CD4-positive, alpha-beta T cell treated with Interleukin-15 for 4 hours (primary cell): ENCODE measurements at places on chromosomes 1 and 21.

GRCh38 chr1:59333626-59334277, 36.9 kb downstream of the FGGY start:
- no peak for DNase-seq

GRCh38 chr1:110643879-110644472, 30.8 kb downstream of the KCNA3 start:
- DNase-seq: no peak

DNA sequence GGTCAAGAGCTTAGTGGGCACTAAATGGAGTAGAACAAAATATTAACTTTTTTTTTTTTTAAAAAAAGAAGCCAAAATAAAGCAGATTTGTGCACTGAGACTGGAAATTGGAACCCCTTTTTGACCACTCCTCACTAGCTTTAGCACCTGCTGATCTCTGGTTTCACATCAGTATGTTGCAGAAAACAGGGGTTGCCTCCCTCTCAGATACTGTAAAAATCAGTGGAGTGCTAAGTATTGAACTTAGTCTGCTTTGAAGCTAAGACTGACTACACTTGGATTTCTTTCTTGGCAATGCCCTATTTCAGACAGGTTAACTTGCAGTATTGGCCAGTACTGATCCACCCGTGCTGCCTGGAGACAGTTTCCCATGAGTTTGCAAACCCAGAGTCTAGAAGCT, 2.7 kb upstream of the KIAA0040 start:
- no peak for DNase-seq

- no peak for DNase-seq
Measured at GRCh38 chr1:57124170-57124569, 158.4 kb upstream of the C8B start.

- DNase-seq: no peak
Measured at GRCh38 chr21:37453350-37453749, 86.8 kb downstream of the DYRK1A start.

- no peak for DNase-seq
Measured at GRCh38 chr1:87805666-87806378, 477.1 kb downstream of the LMO4 start.

- DNase-seq: no peak
Measured at GRCh38 chr1:41025979-41026819, 4.7 kb upstream of the SLFNL1 start.

GRCh38 chr21:36694031-36694515, 4.8 kb upstream of the SIM2 start:
- no peak for DNase-seq

GRCh38 chr1:8343044-8343443, 25.1 kb downstream of the SLC45A1 start:
- no peak for DNase-seq

- no peak for DNase-seq
Measured at GRCh38 chr1:172719066-172719627, 60.2 kb downstream of the FASLG start.

DNA sequence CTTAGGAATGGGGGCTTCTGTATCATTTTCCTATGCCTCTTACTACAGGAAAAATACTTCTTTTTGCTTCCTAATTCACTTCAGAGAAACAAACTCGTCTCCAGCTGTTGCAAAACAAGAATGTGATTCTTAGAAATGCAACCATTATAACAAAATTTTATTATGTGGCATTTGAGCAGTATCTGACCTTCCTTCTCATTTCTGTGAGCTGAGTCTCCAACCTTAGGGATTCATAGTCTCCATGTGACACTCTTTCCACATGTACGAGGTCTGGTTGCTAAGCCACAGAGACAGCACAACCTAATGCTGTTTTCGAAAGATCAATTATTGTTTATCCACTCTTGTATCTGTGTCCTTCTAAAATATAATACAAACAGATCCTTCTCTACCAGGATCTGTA, 75.3 kb upstream of the RGS4 start:
- no peak for DNase-seq

DNA sequence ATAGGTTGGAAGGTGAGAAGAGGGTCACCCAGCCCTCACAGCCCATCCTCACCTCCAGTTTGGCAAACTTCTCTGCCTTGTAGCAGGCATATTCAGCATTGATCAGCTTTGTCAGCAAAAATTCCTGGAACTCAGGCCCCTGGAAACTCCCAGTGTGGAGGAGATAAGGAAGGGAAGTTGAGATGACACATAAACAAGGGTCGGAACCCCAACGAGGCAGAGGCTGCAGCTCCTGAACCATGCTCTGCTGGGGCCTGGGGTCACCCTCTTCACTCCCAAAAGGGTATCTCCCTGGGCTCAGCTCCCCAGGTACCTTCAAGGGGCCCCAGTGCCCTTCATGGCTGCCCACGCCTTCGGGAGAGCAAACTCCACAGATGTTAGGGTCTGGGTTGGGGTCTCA, 60.4 kb downstream of the RAP1GAP start:
- DNase-seq: no peak

DNA sequence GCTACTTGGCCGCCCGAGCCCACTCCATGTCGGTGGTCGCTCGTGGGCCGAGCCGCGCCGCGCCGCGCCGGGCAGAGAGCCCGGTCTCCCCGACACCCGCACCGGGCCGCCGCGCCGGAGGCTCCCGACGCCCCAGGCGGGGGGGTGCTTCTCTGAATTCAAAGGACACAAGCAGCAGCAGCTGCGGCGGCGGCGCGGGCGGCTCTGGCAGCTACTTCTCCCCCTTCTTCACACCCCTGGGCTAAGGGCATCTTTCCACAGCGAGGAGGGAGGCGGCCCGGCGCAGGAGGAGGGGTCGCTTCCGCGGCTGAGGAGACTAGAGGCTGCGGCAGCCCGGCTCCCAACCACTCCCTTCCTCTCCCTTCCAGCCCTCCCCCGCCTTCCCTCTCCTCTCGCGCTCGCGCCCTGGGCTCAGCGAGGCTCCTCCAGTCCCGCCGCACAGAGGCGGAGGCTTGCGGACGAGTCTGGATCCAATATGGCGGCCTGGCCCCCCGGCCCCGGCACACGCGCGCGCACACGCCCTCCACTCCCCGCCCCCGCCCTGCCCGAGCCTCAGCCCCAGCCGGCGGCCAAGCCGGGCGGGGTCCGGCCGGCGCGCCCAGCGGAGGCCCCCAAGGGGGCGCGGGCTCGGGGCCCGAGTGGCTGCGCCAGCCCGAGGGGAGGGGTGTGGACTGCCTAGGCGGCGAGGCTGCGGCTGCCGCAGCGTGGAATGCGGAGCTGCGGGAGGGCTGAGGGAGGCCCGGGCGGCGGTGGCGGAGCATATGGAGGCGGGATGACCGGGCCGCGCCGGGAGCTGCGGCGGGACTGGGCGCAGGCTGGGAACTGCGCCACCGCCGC, at the start of gene CDC42BPA:
Gene CDC42BPA (minus strand): TSS at position 477 of the 837 bp plus-strand sequence. CDS start 1,310 bp downstream, outside the sequence.
- DNase-seq: no peak

DNA sequence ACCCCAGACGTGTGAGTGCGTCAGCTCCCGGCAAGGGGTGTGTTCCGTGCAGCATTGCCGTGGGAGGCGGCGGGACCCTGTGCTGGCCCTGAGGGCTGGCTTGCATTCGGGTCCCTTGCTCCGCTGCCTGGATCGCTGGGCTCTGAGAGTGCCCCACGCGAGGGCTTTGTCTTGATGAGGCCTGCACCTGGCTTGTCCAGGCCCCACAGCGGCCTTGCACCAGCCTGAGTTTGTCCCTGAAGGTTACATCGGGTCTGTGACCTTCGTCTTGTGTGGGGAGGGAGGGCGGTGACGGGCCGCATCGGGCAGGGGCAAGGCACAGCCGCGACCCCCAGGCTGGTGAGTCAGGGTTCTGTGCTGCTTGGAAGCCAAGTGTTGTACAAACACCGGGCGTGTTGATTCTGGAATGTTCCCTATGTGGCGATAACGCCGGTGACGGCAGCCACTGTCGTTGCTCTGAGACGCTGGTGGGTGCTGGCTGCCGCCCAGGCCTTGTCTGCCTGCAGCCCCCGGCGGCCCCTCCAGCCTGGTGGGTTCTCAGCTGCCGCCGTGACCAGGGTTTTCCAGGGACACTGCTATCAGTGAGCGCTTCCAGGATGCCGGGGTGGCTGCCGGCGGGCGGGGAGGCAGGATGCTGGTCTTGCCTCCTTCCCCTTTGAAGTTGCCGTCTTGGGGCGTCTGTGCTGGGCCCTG, 42.9 kb downstream of the SLX9 start:
- DNase-seq: no peak

- no peak for DNase-seq
Measured at GRCh38 chr1:42979036-42979430, 20.4 kb upstream of the SLC2A1 start.

GRCh38 chr1:201551877-201552731, 13.2 kb downstream of the NAV1 start:
- no peak for DNase-seq

DNA sequence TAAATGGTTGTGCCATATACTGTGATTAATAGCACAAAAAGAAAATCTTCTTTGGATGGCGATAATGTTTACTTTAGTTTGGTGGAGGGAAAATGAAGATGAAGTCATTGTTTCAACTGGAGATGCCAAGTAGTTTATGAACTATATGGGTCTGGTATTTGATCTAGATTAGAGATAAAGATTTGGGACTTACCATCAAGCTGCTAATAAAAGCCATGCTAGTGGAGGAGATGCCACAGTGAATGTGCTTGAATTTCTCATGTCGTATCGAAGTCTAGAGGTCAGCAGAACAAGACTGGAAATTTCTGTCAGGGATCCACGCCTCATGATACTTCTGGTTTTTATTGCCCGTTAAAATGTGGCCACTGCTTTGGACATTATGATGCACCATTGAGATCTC, 742.0 kb downstream of the NCAM2 start:
- DNase-seq: no peak

GRCh38 chr1:239587066-239587465, 200.7 kb downstream of the CHRM3 start:
- peak; percentile 22 for DNase-seq

- no peak for DNase-seq
Measured at GRCh38 chr1:230818901-230819300, 49.4 kb downstream of the C1orf198 start.

DNA sequence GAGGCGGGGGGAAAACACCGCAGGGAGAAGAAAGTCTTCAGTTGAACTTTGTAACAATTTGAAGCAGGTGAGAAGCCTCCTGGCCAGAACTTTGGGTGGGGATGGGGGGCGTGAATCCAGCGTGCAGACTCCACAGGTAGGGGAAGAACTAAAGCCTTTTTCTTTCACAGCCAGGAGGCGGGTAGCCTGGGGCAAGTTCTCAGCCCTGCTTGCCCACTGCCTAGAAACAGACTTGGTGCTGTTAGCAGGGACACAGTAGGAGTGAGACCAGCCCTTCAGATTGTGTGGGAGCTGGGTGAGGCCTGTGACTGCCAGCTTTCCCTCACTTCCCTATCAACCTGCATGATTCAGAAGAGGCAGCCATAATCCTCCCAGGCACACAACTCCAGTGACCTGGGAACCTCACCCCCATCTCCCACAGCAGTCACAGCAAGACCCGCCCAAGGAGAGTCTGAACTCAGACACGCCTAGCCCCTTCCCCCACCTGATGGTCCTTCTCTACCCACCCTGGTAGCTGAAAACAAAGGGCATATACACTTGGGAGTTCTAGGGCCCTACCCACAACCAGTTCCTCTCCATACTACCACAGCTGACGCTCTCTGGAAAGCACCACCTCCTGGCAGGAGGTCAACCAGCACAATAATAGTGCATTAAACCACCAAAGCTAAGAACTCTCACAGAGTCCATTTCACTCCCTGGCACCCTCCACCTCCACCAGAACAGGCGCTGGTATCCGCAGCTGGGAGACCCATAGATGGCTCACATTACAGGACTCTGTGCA, 83.5 kb upstream of the CDC42BPA start:
- DNase-seq: no peak

GRCh38 chr1:113931451-113931851, 2.3 kb downstream of the HIPK1 start:
- DNase-seq: peak; percentile 64

GRCh38 chr1:240342251-240342625, 250.6 kb downstream of the FMN2 start:
- DNase-seq: no peak

GRCh38 chr1:167227934-167228378, 7.3 kb downstream of the POU2F1 start:
- no peak for DNase-seq

GRCh38 chr1:11858613-11858967, at the start of gene NPPB:
NPPB (minus strand) TSS chr1:11858945; CDS start chr1:11858833, 112 bp downstream.
- DNase-seq: no peak

GRCh38 chr1:28591708-28592320, at the start of gene RAB42:
RAB42 (plus strand) TSS chr1:28592265; CDS start chr1:28592512, 247 bp downstream.
- DNase-seq: no peak

- DNase-seq: no peak
Measured at GRCh38 chr1:233805786-233806185, 98.7 kb upstream of the SLC35F3 start.

GRCh38 chr21:43767984-43768867, 7.9 kb downstream of the CSTB start:
- no peak for DNase-seq

DNA sequence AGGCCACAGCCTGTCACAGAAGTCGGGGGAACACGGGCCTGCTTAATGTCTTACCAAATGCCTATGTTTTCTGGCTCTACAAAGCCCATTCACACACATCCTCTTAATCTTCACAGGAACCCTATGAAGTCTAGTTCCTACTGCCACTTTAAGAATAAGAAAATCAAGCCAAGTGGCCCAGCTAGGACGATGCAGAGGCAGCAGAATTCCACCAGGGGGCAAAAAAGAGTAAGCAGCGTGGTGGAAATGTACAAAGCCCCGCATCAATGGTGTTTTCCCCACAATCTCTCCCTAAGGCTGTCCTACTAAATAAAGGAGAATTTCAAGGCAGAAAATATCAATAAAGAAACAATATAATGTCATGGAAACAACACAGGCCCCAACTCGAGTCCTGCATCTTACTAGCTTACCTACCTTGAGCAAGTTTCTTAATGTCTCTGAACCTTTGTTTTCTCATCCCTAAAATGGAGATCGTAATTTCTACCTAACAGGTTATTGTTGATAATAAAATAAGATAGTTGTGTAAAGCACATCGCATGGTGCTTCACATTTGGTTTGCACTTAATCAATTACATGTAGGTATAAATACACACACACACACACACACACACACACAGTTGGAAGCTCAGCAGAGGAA, 21.4 kb downstream of the SEC16B start:
- DNase-seq: peak; percentile 4

GRCh38 chr1:194252199-194252598, 1065.8 kb upstream of the B3GALT2 start:
- no peak for DNase-seq

DNA sequence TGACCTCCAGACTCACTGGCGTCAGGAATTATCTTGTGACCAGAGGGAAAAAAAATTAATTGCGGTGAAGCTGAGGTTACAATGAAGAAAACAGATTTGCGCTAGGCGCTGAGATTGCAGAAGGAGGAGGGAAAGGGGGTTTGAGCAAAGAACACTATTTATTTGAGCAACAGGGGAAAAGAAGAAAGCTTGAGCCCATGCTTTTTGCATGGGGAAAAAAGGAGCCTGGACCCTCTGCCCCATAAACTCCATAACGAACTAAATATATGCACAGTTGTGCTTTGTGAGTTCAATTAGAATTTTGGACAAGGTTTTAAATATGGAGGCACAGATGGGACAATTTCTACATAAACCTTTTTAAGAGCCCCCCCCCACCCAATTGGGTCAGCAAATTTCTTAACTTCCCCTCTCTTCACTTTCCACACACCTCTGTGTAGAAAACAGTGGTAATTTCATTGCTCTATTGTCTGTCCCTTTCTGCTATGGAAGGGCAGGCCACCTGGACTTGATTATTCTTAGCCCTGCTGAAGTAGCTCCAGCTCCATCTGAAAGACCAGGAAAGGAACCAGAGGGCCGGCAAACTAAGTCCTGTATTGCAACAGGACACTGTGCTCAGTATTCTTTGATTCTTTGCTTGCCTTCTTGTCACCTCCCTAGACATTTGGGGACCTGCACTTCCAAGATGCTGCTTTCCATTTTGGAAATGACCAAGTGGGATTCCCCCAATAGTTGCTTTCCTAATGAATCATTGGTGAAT, 862 bp upstream of the ID3 start:
- DNase-seq: no peak

GRCh38 chr1:172255223-172255560, 165.3 kb upstream of the C1orf105 start:
- peak; percentile 6 for DNase-seq
